Heart left ventricle (tissue), 16 donors: ENCODE measurements at places on chromosomes 16 and 17. TPM values are rescaled to one million over a fixed set of nuclear protein-coding genes. Genes with fewer than 3 reads are reported as not detected.

The PPM1E gene
- 0.21 TPM for total RNA-seq

The DUS2 gene
- total RNA-seq = 11.5 TPM

GRCh38 chr17:21039839-21040575 is 2.8 kb downstream of the USP22 start:
- H3K27ac ChIP-seq = peak overlapping the region; percentile 100
- H3K36me3 ChIP-seq = peaks cover 3% of the 10 kb centered on the region
- peak overlapping the region; percentile 68 for H3K4me3 ChIP-seq
- no peaks in the 10 kb centered on the region for H3K27me3 ChIP-seq
- no peak for DNase-seq

The SLC47A1 gene
- total RNA-seq = 12.4 TPM

GRCh38 chr17:19724501-19725420 is 8.4 kb upstream of the SLC47A2 start:
- H3K27ac ChIP-seq = no peak overlapping the region
- H3K36me3 ChIP-seq = no peaks in the 10 kb centered on the region
- peak overlapping the region; percentile 27 for H3K4me3 ChIP-seq
- peaks cover 22% of the 10 kb centered on the region for H3K4me1 ChIP-seq

The ELMO3 gene
- 0.56 TPM for total RNA-seq

The ADAM11 gene
- 16.1 TPM for total RNA-seq

The PLCD3 gene
- 106 TPM for total RNA-seq
